ENCODE measurements at places on chromosomes 7 and 10. TPM values are rescaled to one million over a fixed set of nuclear protein-coding genes. Genes with fewer than 3 reads are reported as not detected.

Gene NUTM2D
- polyA plus RNA-seq: not detected

Gene TAS2R41
- not detected for polyA plus RNA-seq

GRCh38 chr7:24214670-24215069 is 69.3 kb upstream of the NPY start:
- no peak for DNase-seq

DNA sequence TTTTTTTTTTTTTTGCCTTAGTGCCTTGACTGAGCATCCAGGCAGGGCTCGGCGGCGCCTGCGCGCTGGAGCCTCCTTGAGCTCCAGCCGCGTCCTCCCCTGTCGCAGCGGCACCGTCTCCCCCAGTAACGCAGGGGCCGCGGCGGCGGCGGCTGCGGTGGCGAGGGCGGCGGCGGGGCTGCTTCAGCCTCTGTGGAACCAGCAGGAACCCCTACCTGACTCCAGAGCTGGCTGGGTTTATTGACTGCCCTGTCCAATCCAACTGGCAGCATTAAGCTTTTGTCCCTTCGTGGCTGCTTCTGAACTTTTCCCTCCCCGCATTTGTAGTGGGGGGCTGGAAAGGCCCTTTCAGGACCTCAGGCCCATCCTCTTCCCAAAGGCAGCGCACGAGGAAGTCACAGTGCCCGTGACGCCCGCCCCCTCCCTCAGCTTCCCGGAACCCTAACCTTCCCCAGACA is at the start of gene GPR85:
GPR85 (minus strand) TSS at position 397 of the 458 bp plus-strand sequence. CDS start 2,106 bp downstream, outside the sequence.
- peak; percentile 26 for DNase-seq

DNA sequence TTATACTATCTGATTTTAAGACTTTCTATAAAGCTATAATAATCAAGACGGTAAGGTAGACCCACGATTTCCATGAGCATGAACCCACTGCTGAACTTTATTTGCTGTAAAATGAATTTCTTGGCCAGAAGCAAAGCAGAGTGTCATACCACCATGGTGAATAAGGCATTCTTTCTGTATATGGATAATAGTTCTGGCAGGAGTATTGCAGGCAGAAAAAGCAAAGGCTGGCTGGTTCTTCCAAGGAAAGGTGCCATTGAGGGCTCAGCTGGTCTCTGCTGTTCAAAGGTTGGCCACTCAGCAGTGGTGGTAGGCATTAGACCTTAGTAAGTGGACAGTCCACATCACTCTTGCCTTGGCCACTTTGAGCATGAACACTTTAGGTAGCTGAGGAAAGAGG is 104.1 kb upstream of the KCNMA1 start:
- DNase-seq: no peak

DNA sequence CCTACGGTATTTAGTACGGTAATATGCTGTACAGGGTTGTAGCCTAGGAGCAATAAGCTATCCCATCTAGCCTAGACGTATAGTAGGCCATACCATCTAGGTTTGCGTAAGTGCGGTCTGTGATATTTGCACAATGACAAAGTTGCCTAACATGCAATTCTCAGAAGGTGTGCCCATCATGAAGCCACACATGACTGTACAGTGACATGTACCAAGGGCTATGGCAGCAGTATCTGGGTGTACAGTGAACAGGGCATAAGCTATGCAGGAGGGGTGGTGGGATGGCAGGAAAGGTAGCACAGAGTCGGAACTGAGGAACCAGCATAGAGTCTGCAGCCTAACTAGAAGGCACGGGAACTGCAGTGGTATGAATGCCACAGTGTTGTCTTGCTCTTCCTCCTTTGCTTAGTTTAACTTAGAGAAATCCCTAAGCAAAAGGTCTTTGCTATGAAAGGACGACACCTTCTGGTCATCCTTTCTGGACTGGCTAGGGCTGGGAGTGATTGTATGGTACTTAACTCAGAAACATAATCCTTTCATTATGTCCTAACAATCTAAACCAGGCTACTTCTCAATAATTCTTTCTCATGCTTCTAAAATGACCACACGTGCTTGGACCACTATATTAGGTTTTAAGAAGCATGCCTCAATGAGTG is 93.5 kb downstream of the DYNC1I1 start:
- no peak for DNase-seq

DNA sequence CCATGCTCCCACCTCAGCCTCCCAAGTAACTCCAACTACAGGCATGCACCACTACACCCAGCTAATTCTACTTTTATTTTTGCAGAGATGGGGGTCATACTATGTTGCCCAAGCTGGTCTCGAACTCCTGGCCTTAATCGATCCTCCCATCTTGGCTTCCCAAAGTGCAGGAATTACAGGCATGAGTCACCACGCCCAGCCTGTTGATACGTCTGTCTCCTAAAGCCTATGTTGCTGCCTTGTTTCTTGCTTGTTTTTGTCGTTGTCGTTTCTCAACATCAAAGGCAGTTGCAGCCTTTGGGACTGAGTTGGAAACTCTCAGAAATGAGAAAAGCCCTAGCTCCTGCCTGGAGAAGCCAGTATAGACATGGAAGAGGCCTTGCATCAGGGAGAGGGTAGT is 49.9 kb downstream of the SORBS1 start:
- DNase-seq: no peak

All from CD8-positive, alpha-beta memory T cell (primary cell).